Caco-2 (cell line): ENCODE measurements at places on chromosomes 7 and 10. TPM values are rescaled to one million over a fixed set of nuclear protein-coding genes. Genes with fewer than 3 reads are reported as not detected.

DNA sequence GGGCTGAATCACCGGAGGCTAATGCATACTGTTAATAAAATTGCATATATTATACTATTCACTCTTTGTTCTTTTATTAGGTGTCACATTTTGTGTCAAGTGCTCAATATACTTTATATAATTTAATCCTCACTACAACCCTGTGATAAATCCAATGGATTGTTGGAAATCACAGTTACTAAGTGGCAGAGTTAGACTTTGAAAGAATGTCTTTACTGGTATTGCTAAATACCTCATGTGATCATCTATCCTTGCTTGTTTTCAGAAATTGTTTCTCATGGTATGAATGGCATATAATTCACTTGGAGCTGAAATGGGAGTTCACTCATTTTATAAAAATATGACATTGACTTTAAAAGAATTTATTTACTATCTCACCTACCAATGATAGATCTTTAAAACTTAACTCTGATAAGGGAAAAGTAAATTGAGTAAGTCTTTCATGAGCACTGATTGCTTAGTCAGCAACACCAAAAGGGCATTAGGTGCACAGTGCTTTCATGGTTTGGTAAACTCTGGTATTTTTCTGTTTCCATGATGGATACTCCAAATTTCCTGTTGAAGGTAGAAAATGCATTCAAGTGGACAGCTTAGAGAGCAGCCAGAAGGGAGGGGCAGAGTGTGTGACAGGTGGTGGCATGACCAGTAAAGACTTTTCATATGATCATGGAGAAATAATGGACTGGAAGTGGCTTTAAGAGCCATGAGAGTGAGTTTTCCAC, 22.6 kb downstream of the ENKUR start:
- DNase-seq: no peak

GRCh38 chr10:69345402-69345801, 67.1 kb downstream of the HK1 start:
- no peak for DNase-seq

DNA sequence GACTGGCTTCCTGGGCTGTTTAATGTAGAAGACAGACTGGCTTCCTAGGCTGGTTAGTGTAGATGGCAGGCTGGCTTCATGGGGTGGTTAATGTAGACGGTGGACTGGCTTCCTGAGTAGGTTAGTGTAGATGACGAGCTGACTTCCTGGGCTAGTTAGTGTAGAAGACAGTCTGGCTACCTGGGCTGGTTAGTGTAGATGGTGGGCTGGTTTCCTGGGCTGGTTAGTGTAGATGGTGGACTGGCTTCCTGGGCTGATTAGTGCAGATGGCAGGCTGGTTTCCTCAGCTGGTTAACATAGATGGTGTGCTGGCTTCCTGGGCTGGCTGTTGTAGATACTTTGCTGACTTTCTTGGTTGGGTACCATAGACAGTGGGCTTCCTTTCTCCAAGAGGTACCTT, 122.9 kb upstream of the PPP2R2D start:
- no peak for DNase-seq

- no peak for DNase-seq
Observed at GRCh38 chr7:101781439-101781838, 36.0 kb upstream of the CUX1 start.

DNA sequence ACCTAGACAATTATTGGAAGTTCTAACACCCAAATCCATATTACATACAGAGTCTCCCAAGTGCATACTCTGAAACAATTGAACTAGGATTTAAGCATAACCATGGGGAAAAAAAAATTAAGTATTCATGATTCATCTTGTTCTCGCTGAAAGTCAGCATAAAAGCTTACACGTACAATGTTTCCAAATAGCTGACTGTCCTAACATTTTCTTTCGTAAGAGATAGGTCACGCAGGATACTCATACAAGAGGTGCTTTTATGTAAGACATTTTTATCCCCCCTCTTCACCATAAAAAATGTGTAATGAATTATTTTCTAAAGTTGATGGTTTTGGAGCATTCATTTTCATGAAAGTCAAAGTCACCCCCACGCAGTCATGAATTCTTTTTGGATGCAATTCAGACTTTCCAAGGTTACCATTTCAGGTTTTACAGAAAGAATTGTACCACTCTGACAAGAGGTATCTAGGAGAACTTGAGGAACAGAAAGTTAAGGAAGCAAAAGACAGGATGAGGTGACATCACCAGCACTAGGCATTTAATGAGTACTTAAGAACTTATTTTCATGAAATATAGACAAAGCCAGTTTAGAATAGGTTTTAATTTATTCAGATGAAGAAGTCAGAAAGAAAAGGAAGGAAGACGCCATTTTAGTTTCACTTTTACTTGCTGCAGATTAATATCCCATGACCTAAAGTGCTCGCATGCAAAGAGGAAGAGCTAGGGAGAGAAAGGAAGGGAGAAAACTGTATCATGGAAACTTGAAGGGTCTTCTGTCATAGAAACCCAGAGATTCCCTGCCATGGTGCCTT, 55.8 kb downstream of the TMEM26 start:
- no peak for DNase-seq

DNA sequence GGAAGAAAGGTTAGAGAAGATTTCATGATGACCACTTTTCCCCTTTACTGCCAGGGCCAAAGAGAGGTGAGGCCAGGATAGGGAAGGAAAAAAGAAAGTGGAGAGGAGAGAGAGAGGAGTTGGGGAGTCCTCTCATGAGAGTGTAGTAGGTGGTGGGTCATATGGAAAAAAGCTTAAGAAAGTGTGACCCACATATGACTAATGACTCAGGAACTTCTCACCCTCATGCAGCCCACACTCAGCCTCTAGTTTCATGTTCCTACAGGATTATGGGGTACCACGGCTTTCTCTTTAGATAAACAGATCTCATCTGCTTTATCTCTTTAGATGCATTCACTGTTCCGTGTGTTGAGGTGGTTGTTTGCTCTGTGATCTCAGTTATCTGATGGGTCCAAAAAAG, 462.5 kb upstream of the IGFBP3 start:
- DNase-seq: no peak

GRCh38 chr7:46393142-46393541, 472.1 kb upstream of the IGFBP3 start:
- no peak for DNase-seq

- peak; percentile 72 for DNase-seq
Observed at GRCh38 chr7:36967387-36967786, 243.1 kb upstream of the AOAH start.

- no peak for DNase-seq
Observed at GRCh38 chr7:35725280-35725680, 30.3 kb upstream of the HERPUD2 start.

GRCh38 chr10:101066146-101066895, 4.5 kb downstream of the KAZALD1 start:
- peak; percentile 94 for DNase-seq

Gene CYP26C1
- 0.09 and 0.16 TPM in 2 replicates for total RNA-seq

Gene TMEM225B
- 0.27 TPM in 1 of 2 replicates, not detected in the other for total RNA-seq

Gene GIMAP5
- not detected in 2 replicates for total RNA-seq

Gene CFAP43
- 0.52 and 0.77 TPM in 2 replicates for total RNA-seq

Gene RGR
- not detected in 2 replicates for total RNA-seq

Gene PPP1R17
- not detected in 2 replicates for total RNA-seq

Gene TRIM74
- 0.39 TPM in 1 of 2 replicates, not detected in the other for total RNA-seq

Gene TRPV5
- not detected in 2 replicates for total RNA-seq
